ENCODE measurements at places on chromosomes 16 and 17. TPM values are rescaled to one million over a fixed set of nuclear protein-coding genes. Genes with fewer than 3 reads are reported as not detected.

TEX14 gene
- total RNA-seq, result 0.11 TPM

HS3ST4 gene
- total RNA-seq, result not detected

CCL16 gene
- total RNA-seq, result not detected

RSKR gene
- 8.1 TPM for total RNA-seq

TRAF4 gene
- 30.5 TPM for total RNA-seq

SLC16A11 gene
- 0.11 TPM for total RNA-seq

MC1R gene
- 4.4 TPM for total RNA-seq

CNTNAP1 gene
- total RNA-seq, result 52.4 TPM

CDR2 gene
- 67.0 TPM for total RNA-seq

ALG1 gene
- 43.8 TPM for total RNA-seq

Data from uterine smooth muscle cell (primary cell).